ENCODE measurements at places on chromosomes 1 and 21. TPM values are rescaled to one million over a fixed set of nuclear protein-coding genes. Genes with fewer than 3 reads are reported as not detected.

The RHOC gene
- total RNA-seq, result 218 TPM

The CNIH3 gene
- 2.5 TPM for total RNA-seq

The ATP1A2 gene
- total RNA-seq, result not detected

The SPRR2G gene
- not detected for total RNA-seq
